Stimulated activated CD4-positive, alpha-beta T cell treated with anti-CD3 and anti-CD28 coated beads, TNF-alpha, amount 100 ng/mL, for 4 hours (primary cell): ENCODE measurements at places on chromosomes 7 and 10.

GRCh38 chr7:94401428-94401814, 6.7 kb downstream of the COL1A2 start:
- no peak for DNase-seq

DNA sequence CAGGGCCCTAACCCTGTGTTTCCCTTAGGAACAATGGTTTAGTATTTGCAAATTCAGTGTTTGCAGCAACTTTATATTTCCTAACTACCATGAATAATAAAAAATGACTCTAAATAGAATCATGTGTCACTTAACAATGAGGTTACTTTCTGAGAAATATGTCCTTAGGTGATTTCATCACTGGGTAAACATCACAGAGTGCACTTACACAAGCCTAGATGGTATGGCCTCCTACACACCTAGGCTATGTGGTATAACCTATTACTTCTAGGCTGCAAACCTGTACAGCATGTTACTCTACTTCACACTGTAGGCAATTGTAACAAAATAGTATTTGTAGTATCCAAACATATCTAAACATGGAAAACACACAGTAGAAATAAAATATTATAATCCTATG, 1174.6 kb upstream of the LRRTM3 start:
- no peak for DNase-seq

- no peak for DNase-seq
These were observed 12.4 kb downstream of the SRGN start for GRCh38 chr10:69100136-69100872.

DNA sequence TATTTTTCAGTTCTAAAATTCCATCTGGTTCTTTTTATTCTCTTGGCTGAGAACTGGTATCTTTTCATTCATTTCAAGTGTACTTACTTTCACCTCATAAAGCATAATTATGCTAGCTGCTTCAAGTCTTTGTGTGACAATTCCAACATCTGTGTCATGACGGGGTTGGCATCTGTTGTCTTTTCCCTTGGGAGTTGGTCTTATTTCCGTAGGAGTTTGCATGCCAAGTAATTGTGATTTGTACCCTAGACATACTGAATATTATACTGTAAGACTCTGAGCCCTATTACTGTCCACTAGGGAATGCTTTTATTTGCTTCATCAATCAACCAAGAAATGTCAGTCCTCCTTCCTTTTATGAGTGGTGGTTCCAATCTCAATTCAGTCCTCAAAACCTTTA, 24.6 kb upstream of the HUS1 start:
- DNase-seq = no peak

DNA sequence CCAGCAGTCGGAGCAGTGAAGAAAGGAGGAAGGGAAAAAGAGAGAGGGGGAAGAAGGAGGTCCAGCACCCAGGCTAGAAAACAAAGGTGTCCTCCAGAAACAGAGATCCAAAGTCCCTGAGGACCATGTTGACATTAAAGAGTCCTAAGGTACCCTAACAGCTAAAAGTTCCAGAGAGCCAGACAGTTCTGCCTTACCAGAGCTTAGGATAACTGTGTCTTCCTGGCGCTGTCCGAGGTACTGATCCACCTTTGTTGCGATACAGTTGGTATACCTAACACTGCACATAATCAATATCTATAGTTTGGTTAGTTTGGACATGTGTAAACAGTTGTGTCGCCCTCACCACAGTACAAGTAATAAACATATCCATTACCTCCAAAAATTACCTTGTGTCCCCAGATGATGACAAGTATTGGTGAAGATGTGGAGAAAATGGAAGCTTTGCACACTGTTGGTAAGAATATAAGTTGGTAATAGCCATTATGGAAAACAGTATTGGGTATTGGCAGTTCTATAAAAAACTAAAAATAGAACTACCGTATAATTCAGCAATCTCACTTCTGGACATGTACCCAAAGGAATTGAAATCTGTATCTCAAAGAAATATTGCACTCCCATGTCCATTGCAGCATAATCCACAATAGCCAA, 59.8 kb downstream of the GRID1 start:
- DNase-seq = no peak

- DNase-seq = no peak
These were observed 182.6 kb upstream of the CXCL12 start for GRCh38 chr10:44567471-44567870.

- no peak for DNase-seq
These were observed 13.2 kb upstream of the AOC1 start for GRCh38 chr7:150838965-150839650.

- DNase-seq = no peak
These were observed 10.3 kb upstream of the ZC3HAV1L start for GRCh38 chr7:139046143-139046542.

DNA sequence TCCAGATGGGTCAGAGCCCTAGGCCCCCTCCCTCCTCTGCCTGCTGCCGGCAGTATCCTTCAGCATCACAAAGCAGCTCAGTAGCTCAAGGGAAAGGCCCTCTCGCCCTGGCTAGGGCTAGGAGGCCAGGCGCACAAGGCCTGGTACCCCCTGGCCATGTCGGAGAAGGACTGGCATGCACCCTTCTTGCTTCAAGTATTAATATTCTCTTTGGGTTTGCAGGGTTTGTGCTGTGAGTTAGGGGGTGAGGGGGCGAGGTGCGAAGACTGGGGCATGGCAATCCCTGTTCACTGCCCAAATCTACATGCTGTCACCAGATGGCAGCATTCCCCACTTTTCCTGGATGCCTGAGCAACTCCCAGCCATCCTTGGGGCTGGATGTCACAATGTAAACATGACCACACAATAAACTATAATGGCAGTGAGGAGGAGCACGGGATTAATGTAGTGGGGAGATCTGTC, 105.2 kb downstream of the NEURL1 start:
- no peak for DNase-seq

DNA sequence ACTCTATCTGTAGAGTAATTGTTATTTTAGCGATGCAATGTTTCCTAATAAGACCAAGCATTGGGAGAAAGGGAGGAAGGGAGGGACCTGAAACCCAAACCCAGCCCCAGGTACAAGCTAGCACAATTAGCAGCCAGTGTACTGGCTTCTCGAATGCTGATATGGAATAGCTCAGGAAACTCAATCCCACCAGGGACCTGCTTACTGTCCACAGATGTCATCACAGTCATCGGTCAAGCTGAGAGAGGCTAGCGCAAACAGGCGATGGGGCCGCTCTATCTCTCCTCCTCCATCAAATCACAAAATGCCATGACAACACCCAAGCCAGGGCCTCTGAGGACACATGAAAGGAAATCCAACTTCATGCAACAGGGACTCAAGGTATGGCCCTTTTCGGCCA, 192.1 kb downstream of the KCNMA1 start:
- DNase-seq = no peak

- DNase-seq = no peak
These were observed 110.0 kb upstream of the TCF7L2 start for GRCh38 chr10:112839928-112840654.

GRCh38 chr7:84104826-84105225, 89.8 kb downstream of the SEMA3A start:
- DNase-seq = no peak

DNA sequence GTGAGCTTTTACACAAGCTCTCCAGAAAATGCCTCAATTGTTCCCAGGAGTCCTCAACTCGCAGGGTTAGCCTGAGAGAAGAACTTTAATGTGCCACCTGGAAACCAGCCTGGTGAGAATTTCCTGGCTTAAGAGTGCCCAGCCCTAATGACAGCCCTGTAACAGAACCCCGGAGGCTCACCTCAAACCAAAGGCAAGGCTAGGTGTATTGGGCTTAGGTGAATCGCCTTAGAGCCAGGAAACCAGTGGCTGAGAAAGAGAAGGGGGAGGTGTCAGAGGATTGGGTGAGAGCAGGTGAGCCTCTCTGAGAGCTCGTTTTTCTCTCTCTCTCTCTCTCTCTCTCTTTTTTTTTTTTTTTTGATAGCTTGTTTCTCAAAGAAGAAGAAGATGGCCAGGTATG, 7.3 kb downstream of the OCM2 start:
- DNase-seq = no peak

GRCh38 chr7:4665661-4666060, 16.4 kb upstream of the FOXK1 start:
- no peak for DNase-seq

DNA sequence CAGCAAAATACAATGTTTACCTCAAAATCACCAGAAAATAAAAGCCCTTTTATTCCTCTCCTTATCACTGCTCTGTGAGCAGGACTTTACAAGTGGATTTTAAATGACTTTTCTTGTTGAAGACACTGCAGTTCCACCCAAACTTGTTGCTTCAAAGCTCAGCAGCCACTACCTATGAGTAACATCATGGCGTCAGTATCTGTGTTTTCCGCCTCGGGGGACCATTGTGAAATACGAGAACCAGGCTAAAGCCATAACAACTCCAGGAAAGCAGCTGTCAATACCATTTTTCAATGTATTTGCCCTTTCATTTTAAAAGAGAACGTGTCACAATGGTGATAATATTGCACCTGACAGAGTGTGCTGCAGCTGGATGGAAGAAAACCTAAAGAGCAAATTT, 284.0 kb upstream of the RNF32 start:
- no peak for DNase-seq

DNA sequence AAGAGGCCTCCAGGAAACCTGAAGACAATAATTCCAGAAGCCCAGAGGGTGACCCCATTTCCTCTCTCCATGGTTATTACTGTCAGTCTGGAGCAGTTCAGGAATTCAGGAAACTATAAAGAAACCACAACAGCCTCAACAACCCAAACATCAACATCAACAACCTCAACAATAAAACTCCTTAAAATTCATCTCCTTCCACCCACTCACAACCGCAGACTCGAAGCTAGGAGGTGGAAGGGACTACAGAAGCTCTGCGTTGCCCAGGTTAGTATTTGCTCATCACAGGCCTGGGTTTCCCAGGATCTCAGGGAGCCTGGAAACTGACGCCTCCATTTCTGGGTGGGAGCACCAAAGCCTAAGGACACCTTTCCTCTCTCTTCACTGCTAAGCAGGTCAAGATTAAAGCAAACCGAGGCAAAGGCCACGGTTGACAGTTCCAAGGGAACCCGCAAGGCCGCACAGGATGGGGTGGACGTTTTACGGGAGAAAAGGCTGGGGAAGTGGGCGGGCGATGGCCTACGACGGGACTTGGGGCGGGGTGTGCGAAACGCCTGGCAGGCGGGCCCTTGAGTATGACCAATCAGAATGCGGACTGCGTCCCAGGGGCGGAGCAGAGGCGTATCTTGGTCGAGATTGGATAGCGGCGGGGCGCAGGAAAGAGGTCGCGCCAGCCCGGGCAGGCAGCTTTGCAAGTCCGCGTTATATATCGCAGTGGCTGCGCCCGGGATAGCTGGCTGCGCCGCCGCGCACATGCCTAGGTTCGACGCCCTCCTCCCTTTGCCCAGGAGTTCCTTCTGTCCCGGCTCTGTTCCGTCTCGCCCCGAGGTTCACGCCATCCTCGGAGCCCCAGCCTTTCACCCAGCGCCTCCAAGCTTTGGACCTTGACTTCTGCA, at the start of gene ELOVL3:
Gene ELOVL3, plus strand, starts transcription at position 654 of the 896 bp plus-strand sequence. CDS start 250 bp downstream, outside the sequence.
- DNase-seq = peak; percentile 70

- no peak for DNase-seq
These were observed 102.7 kb downstream of the GPR37 start for GRCh38 chr7:124662937-124663336.

DNA sequence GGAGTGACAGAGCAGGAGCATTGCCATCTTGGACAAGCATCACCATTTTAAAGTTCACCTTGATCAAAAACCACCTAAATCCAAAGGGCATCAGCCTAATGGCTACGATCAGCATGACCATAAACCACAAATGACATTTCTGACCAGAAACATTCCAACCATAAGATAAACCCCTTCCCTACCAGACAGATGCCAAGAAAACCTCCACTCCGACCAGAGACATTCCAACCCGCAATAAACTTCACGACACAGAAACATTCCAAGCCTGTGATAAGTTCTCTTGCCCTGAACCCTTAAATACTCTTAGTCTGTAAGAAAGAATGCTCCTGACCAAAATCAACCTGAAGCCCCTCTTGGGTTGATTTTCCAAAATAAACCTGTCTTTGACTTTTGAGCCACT, 606.9 kb downstream of the POM121L12 start:
- no peak for DNase-seq

DNA sequence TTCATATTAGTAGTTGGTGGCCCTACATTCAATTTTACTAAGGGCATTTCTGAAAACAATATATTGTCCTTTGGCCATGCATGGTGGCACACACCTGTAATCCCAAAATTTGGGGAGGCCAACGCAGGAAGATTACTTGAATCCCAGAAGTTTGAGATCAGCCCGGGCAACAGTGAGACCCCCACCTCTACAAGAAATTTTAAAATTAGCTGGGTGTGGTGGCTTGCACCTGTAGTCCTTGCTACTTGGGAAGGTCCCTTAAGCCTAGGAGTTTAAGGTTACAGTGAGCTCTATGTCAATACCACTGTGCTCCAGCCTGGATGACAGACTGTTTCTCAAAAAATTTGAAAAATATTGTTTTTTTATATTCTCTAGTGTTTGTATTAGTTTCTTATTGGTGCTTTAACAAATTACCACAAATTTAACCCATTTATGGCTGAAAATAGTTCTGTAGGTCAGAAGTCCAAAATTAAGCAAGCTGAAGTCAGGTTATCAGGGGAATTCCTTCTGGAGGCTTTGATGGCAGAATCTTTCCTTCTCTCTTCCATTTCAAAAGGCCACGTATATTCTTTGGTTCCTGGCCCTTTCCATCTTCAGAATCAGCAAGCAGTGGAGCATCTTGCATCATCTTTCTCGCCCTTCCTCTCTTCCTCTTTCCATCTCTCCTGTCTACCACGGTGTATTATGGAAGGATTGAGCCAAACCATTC, 12.4 kb downstream of the CBX3 start:
- DNase-seq = no peak

DNA sequence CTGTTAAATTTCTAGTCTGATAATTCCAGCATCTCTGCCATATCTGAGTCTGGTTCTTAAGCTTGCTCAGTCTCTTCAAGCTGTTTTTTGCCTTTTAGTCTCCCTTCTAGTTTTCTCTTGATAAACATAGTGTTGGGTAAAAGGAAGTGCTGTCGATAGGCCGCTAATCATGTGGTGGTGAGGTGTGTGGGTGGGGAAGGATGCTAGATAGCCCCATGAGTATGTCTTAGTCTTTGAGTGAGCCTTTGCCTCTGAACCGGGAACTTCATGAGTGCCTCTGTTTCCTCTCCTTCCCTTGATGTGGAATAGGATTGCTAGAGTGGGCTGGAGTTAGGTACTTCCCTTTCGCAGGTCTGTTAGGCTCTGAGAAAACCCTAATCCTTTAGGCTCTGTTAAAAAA, 441.8 kb downstream of the INHBA start:
- DNase-seq = no peak

DNA sequence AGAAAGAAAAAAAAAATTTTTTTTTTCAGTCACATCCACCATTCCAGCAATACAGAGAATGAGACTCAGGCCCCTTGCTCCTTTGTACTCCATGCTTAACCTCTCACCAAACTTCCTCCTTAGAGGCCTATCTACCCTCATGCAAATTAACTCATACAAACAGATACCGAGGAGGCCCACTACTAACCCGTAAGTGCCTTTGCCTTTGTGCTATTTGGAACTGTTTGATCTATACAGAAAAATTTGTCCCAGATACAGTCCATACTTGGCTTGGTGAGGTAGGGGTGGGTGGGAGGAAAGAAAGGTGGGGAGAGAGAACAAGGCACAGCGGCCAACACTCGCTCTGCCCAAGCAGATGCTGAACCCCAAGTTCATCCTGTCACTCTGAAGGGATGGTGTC, 87.8 kb upstream of the DUSP5 start:
- no peak for DNase-seq

- no peak for DNase-seq
These were observed 1.1 kb downstream of the RHOBTB1 start for GRCh38 chr10:60942788-60943315.

- DNase-seq = no peak
These were observed 12.7 kb upstream of the TTYH3 start for GRCh38 chr7:2619116-2619515.
